ENCODE measurements at places on chromosomes 16 and 17. TPM values are rescaled to one million over a fixed set of nuclear protein-coding genes. Genes with fewer than 3 reads are reported as not detected.

GRCh38 chr16:51242296-51242994 lies 91.4 kb upstream of the SALL1 start:
- DNase-seq, result peak; percentile 71

GRCh38 chr16:81569361-81570034 lies 124.9 kb downstream of the CMIP start:
- no peak for DNase-seq

GRCh38 chr17:17840751-17841591 lies 4.2 kb upstream of the SREBF1 start:
- no peak for DNase-seq

DNA sequence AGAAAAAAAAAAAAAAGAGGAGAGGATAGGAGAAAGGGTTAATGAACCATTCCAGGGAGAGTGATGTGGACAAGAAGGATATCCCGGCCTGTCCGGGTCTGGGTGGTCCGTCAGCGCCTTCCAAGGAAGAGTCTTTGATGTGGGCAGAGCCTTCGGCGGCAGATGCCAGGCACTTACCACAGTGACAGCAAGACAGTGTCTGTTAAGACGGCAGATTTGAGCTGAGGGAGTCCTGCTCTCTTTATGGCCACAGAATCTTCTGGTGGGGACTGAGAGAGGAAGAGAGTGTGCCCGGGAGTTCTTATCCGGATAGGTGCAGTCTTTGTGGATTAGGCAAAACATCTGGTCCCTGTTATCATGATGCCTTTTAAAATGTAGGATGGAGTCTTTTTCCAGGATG lies 95.2 kb downstream of the ZDHHC7 start:
- DNase-seq, result no peak

- DNase-seq, result no peak
Measured at GRCh38 chr17:70144260-70144846, 25.0 kb upstream of the KCNJ2 start.

DNA sequence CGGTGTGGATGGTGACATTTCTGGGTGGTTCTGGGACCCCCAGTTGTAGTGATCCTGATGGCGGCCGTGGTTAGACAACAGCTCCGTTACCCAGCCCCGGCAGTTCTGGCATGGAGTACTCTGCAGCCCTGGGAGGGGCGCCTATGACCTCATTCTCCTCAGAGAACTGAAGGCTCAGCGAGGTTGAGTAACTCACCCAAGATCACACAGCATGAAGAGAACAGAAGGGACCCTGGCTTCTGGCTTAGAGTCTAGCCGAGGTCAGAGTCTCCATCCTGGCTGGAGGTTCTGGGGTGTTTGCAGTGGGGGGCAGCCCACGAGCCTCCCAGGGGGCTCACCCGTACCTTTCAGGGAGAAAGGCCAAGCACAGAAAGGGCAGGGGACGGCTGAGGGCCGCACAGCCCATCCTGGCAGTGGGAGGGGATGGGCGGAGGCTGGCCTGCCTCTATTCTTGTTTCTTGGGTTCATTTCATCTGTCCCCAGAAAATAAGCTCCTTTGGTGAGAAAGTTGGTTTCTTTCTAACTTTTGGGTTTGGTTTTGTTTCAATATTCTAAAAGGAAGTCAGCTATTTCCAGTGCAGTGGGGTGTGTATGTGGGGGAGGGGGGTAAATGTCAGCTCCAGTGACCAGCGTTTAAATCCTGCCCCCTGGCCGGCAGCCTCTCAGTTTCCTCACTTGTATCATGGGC lies 13.2 kb downstream of the ZFPM1 start:
- DNase-seq, result no peak

DNA sequence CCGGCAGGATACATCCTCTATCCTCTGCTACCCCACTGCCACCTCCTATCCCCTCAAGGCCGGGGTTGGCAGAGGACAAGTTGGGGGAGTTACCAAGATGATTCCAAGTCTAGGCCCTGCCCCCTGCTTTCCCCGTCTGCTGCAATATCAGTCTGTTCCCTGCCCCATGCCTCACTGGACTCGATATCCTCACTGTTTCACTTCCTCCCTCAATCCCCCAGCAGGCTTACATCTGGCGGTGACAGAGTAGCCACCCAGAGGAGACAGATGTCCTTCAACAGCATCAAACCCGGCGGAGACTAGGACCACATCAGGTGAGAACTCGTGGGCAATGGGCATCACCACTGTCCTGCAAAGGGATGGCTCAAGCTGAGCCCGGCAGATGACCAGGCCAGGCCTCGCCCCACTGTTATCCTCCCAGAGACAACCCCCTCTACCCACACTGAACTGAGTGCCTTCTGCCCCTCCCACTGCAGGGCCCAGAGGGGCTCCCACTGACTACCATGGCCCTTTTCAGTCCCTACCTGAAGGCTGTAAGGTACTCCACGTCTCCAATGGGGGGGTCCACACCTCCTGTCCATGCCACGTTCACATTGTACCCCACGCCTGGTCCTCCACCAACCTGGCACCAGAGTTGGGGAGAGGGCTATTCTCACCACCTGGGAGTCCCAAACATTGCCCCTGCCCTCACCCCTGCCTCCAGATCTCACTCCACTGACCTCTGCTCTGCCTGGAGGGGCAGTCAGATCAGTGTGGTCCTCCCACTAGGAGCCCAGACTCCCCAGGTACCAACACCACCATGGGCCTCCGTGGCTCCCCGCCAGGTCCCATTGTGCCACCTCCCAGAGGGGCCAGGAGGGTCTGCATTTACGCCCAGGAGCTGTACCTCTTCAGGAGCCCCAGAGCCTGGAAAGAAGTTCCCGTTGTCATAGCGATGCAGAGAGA lies 9.6 kb downstream of the G6PC3 start:
- no peak for DNase-seq

GRCh38 chr17:74633326-74633725 lies 9.8 kb upstream of the CD300E start:
- peak; percentile 73 for DNase-seq

- DNase-seq, result no peak
Measured at GRCh38 chr16:79595231-79595641, 5.3 kb downstream of the MAF start.

The NT5M gene
- polyA plus RNA-seq, result 5.6 TPM

The HSD11B2 gene
- polyA plus RNA-seq, result 44.9 TPM

The PRSS27 gene
- polyA plus RNA-seq, result 2.8 TPM

The ZNF319 gene
- 11.3 TPM for polyA plus RNA-seq

The OR3A2 gene
- 0.18 TPM for polyA plus RNA-seq

The RCVRN gene
- 0.47 TPM for polyA plus RNA-seq

The KATNIP gene
- polyA plus RNA-seq, result 30.7 TPM
